ENCODE measurements at places on chromosomes 3 and 15.

GRCh38 chr3:64352639-64352992, 127.3 kb upstream of the PRICKLE2 start:
- DNase-seq: no peak

- peak; percentile 94 for DNase-seq
Measured at GRCh38 chr3:187739094-187739560, 6.1 kb downstream of the BCL6 start.

- DNase-seq: no peak
Measured at GRCh38 chr15:82855286-82856100, 46.1 kb downstream of the WHAMM start.

DNA sequence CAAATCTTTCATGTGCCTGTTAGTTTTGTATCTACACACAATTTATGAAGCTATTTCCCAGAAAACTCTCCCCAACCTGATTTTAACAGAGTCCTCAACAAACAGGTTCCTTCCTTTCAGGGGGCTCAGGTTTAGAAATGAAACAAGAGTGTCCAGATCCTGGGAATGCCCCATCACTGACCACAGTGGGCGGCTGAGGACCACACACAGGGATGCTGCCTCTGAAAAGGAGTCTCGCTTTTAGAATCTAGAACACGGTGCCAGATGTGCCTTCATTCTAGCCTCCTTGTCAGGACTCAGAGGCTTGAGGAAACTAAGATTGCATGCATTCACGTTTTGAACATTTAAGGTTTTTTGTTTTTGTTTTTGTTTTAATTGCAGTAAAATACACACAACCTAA, 115.0 kb downstream of the FOXB1 start:
- peak; percentile 62 for DNase-seq

GRCh38 chr15:35102186-35102585, 17.1 kb upstream of the NANOGP8 start:
- no peak for DNase-seq

- no peak for DNase-seq
Measured at GRCh38 chr3:181616088-181617070, 95.3 kb upstream of the SOX2 start.

DNA sequence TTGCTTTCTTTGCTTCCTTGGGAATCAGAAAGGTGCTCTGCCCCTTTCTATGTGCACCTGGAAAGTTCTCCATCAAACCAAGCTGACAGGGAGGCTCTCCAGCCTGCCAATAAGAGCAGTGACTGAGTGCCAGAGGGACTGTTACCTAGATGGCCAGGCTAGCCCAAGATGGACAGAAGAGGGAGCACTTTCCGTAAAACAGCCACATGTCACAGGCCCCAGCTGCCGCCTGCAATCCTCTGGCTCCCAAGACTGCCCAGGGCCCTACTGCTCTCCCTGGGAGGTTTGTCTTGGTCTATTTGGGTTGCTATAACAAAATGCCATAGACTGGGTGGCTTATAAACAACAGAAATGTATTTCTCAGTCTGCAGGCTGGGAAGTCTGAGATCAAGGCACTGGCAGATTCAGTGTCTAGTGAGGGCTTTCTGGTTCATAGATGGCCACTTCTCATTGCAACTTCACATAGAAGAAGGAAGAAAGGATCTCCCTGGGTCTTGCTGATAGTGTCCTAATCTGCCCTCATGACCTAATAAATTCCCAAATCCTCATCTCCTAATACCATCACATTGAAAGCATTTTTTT, 72.3 kb downstream of the TAMM41 start:
- DNase-seq: no peak

DNA sequence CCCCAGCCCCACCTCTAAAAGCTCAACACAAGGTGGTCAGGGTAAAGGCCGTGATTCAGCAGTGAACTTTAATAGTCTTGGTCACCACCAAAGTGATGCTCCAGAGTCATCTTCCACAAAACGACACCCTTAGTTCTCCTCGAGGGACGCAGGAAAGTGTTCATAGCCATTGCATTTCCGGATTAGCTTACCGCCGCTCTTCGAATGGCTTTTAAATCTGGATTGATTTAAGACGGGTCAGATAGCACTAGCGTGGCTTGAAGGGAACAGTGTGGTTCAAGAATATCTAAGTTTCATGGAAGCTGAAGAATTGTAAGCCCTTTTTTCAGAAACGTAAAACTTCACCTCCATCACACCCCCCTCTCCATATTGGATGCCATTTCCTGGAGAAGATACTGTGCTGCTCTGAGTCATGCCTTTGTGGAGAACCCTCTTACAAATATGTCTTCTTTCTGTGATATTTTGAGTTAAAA, 829 bp downstream of the RNF7 start:
- DNase-seq: no peak

- DNase-seq: peak; percentile 94
Measured at GRCh38 chr15:80059786-80060355, 395 bp downstream of the ZFAND6 start.

GRCh38 chr3:158568784-158569183, 2.2 kb upstream of the MLF1 start:
- DNase-seq: no peak

- no peak for DNase-seq
Measured at GRCh38 chr15:101320501-101321052, 25.5 kb upstream of the SNRPA1 start.

GRCh38 chr15:29770796-29771195, 51.5 kb downstream of the TJP1 start:
- no peak for DNase-seq

DNA sequence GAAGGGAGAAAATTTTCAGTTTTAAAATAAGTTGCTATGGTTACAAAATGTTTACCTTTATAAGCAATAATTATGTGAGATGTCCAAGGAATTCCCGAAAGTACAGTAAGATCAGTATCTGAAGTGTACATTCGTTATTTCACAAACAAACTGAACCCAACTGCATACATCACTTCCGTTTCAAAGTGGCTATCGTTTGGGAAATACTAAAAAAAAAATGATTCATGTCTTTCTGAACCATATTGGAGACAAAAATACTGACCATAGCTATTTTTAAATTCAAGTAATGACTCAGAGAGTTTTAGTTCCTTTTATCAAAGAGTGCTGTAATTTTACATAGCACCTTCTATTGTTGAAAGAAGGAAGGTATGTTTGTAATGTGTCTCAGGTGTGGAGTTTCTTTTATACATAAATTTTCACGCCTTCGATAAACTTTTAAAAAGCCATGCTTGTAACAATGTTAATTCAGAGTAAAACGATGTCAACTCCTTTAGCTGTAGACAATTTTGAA, 8.0 kb upstream of the ANKRD28 start:
- no peak for DNase-seq

DNA sequence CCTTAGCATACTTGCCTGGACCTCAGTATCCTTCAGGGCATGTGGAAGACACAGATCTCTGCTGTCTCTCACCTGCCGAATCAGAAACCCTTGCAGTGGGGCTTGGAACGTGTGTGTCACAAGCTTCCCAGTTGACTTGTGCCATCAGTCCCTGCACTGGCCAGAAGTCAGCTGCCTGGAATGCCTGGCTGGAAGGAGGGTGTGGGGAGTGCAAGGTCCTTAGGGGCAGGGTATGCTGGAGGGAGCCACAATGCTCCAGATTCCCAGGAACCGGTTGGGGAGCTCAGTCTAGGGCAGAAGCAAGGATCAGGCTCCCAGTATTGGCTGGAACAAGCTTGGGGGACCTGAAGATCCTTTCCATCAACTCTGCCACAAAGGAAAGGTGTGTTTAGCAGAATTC, 27.1 kb downstream of the SPSB4 start:
- DNase-seq: no peak

- DNase-seq: no peak
Measured at GRCh38 chr3:149506540-149506939, 32.0 kb downstream of the TM4SF4 start.

DNA sequence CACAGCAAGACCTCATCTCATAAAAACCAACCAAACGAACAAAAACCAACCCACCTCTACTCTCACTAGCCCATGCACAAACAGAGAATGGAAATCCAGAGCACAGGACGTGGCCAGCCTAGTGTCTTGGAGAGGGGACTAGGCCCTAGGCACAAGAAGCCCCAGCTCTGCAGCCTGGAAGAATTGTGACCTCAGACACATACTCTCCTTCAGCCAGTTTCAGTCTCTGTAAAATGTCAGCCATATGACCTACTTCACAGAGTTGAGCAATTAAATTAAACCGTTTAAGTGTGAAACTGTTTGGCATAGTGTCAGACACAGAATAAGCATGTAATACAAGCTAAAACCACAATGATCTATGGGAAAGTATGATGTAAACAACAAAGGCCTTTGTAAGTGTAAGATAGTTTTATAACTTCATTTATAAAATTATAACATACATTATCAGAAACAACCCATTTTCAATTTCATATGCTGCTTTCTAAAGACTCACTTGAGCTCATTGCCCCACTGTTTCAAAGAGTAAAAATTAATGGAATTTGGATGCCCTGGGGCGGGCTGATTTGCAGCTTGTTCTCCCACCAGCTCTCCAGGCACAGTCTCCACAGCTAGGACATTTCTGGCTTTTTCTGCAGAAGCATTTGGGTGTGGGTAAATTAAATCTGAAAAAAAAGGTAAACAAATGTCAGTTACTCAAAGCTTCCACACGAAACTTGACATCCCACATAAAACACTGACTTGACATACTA, 32.9 kb downstream of the TBC1D2B start:
- no peak for DNase-seq

GRCh38 chr15:50907601-50908208, 778 bp upstream of the AP4E1 start:
- no peak for DNase-seq

- no peak for DNase-seq
Measured at GRCh38 chr3:76242886-76243753, 457.8 kb upstream of the ZNF717 start.

DNA sequence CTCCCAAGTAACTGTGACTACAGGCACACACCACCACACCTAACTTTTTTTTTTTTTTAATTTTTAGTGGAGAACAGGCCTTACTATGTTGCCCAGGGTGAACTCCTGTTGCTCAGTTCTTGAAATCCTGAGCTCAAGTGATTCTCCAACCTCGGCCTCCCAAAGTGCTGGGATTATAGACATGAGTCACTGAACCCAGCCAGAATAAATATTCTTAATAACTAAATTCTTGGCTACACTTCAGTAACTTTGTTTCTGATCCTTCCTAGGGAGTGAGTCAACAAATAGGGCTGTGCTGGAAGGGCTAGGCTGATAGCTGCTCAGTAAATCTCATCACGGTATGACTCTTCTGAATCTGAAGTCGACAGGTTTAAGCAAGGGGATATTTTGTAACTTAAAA, 56.6 kb downstream of the P3H2 start:
- no peak for DNase-seq

GRCh38 chr3:154616298-154616697, 186.3 kb upstream of the GPR149 start:
- no peak for DNase-seq

DNA sequence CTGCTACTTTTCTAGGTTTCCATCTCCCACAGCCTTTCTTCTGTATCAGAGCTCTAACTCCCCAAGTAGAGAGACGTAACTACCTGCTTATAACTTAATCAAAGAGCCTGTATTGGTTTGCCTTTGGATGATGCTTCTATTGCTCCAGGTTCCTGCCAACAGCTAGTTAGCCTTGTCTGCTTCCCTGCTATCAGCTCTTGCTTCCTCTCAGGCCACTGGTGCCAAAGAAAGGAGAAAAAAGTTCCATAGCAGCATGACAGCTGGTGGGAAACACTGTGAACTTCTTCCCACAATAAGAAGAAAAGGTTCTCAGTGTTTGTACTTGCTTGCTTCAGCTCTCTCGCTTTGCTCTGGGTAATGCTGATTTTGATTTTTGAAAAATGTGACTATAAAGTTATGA, 206.6 kb downstream of the GBE1 start:
- DNase-seq: no peak

GRCh38 chr15:67096546-67097294, 31.3 kb downstream of the SMAD3 start:
- DNase-seq: no peak

DNA sequence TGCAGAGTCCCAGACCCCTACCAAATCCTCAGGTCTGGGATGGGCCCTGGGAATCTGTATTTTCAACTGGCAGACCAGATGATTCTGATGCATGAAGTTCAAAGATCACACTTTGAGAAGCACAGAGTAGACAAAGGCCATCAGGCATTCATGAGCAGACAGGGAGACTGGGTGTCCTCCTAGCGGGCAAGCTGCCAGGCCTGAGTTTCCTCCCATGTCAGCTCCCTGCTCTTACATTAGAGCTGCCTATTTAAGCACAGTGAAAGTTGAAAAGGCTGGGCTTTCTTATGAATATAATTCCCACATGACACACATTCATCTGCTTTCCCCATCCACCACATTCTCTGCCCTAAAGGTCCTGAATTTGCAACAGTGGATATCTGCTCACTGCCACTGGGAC, 14.0 kb downstream of the CAPN3 start:
- no peak for DNase-seq

DNA sequence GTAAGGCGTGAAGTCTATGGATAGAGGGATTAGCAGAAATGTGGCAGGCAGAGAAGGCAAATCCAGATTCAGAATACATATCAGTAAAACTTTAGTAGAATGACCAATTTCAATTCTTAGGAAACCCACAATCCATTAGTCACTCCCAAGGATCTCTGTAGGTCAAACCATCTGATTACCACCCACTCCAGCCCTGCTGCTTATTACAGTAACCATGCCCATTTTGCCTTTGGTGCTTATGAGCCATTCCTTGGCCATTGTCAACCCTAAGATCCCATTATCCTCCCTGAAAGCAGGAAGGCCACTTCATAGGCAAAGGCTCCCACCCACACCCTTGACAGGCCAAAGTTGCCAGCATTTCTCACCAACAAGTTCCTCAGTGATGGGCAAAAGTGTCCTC, 5.1 kb upstream of the KLHL40 start:
- no peak for DNase-seq

- no peak for DNase-seq
Measured at GRCh38 chr3:116154389-116154788, 290.9 kb downstream of the LSAMP start.

DNA sequence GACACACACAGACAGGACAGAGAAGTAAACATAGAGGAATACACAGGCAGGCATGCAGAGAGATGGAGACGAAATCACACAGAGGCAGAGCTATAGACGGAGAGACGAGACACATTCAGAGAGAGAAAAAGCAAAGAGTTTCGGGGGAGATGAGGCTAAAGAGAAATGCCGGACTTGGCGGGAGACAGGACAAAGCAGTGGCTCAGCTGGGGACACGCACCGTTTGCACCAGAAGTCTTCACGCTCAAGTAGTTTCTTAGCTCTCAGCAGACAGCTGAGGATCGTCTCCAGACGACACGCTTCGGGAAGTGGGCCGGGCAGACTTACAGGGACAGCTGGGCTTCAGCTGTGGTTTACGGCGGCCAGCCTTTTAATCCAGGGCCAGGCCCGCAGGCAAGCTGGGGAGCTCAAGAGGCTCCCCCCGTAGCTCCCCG, 56.2 kb upstream of the DLG1 start:
- no peak for DNase-seq

DNA sequence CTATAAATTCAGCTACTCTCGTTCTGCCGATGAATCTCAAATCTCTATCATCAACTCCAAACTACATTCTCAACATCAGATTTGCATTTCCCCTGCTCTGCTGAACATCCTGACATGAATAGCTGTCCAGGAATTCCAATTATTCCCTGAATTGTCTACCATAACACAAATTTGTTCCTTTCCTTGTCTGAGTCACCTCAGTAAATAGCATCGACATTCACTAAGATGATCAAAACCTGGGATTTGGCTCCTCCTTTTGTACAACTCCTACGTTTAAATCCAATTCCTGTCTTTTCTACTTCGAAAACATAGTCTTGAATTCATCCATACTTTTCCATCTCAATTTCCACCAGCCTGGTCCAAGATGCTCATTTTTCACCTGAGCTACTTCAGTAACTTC, 107.0 kb downstream of the GREM1 start:
- no peak for DNase-seq

- DNase-seq: no peak
Measured at GRCh38 chr15:54519577-54519976, 541.3 kb downstream of the UNC13C start.
